ENCODE measurements at places on chromosomes 6 and 20.
A peak's percentile ranks its signal among the peaks of the same experiment; 100 is the strongest.

GRCh38 chr20:14055127-14055742 lies 59.9 kb downstream of the MACROD2 start:
- peak; percentile 84 for DNase-seq

DNA sequence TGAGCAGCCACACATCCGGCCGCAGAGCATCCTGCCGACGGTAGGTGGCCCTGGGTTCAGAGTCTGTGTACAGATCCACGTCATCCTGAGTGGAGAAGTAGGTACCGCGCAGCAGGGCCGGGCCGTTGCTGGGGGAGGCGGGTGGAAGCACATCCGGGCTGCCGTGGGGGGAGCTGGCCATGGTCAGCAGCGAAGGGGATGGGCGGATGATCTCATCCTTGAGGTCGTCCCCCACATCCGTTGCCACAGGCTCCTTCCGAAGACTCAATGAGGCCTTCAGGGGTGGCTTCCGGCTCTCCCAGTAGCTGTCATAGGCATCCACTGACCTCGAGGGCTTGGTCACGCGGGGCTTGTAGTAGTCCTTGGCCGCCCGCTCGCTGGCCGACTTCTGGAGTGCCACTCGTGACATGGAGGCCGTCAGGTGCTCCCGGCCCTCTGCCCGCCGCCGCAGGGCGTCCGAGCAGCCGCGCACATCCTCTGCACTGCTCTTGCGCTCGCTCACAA lies 9.2 kb downstream of the SPATA2 start:
- DNase-seq = no peak

GRCh38 chr6:30508890-30509736 lies 19.8 kb downstream of the HLA-E start:
- peak; percentile 43 for DNase-seq

DNA sequence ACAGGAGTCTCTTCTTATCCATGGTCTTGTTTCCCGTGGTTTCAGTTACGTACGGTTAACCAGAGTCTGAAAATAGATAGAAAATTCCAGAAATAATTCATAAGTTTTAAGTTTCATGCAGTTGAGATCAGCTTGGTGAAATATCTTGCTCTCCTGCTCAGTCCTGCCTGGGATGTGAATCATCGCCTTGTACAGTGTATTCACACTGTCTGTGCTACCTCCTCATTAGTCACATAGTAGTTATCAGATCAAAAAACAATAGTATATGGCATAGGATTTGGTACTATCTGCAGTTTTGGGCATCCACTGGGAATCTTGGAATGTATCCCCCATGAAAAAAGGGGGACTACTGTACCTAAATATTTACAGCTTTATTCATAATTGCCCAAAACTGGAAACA lies 22.7 kb upstream of the MOCS1 start:
- peak; percentile 14 for DNase-seq

DNA sequence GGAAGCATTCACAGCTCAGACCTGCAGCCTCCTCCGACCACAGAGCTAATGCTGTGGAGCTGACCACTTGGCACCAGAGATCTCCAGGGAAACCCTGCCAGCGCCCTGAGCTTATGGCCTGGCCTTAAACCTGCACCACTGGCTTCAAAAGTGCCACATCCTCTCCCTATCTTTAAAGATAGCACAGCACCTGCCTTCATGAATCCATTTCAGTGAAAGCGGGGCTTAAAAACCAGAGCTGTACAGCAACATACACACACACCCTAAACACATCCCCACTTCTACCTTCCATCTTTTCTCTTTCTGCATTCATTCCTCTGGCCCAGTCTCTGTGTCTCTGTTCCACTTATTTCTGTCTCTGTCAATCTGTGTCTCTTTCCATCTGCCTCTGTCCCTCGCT lies 59.8 kb upstream of the CCDC167 start:
- no peak for DNase-seq

DNA sequence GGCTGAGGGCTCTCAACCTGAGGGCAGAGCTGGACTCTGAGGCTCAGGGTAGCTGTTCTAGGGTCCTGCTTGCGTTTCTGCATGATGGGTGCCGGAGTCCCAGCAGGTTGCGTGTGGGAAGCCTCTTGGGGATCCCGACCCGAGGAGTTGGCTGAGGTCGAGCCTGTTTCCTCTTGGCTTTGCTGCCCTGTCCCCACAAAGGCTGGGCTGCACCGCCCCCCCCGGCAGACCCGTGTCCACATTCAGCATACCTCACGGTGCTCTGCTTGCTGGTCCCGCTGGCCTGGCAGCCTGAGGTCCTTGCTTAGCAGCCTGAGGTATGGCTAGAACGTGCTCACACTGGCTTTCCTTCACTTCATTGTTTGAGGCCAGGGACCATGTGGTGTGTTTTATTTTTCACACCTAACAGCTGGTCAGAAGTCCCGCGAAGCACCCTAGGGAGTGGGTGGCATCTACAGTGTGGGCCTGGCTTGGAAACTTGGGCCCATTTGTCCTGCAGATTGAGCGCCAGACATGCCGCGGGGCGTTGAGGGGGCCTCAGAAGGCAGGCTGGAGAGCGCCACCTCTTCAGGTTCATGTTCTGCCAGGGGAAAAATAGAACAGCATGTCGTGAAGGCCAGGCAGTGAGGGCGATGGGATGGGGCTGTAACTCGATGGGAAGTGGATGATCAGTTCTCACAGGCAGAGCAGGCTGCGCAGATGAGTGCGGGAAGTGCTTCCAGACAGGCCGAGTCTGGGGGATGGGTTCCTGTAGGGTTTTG lies 9.5 kb downstream of the LSM14B start:
- no peak for DNase-seq

GRCh38 chr6:21227486-21227885 lies 366.1 kb upstream of the SOX4 start:
- no peak for DNase-seq

DNA sequence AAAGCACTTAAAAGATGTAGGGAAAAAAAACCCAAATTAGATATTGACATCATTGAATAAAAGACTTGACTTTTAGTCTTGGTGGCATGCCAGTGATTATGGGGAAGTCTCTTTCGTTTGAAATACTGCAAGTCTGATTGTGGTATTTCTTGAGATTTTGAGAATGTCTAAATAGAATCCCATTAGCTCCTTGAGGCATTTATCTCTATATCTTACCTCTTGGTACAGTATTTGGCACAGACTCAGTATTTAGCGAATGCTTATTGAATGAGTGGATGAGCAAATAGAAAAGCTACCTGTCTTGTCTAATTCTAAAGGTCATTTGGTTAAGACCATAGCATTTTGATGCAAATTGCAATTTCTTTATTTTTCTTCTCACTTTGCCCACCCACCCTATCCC lies 156.5 kb downstream of the TFAP2B start:
- no peak for DNase-seq

DNA sequence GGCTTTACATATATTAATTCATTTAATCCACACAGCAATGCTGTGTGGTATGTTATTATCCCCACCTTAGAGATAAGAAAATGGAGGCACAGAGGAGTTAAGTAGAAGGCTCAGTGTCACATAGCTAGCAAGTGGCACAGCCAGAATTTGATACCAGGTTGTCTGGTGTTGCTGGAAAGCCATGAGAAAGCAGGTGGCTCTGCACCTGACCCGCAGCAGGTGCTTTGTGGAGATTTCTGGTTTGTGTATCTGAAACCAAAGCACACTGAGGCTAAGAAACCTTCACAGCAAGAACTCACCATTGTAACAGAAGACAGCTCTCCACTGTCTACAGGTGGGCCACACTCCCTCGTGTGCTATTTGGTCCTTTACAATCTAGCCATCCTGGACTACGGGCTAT lies 7.5 kb downstream of the ELMO2 start:
- DNase-seq = no peak

GRCh38 chr20:64062276-64062595 lies 762 bp upstream of the TCEA2 start:
- no peak for DNase-seq

- no peak for DNase-seq
Measured at GRCh38 chr6:133274813-133275212, 33.7 kb downstream of the EYA4 start.
